Activated CD4-positive, CD25-positive, alpha-beta regulatory T cell (primary cell): ENCODE measurements at places on chromosomes 11 and 22.

DNA sequence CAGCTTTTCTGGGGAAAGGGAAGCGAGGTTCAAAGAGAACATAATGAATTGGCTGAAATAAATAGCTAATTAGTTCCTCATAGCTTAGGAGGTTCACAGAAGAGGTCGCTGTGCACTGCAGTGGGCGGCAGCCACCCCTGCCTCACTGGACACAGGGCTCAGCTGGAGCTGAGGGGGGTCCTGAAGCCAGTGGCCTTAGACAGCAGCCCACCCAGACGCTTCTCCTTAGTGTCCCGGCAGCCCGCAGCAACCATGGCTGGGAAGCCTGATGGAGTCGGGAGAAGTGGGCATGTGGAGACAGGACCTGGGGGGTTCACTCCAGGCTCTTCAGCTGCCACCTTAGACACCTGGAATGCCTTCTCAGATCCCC is 75.4 kb downstream of the TRIM29 start:
- DNase-seq = no peak

GRCh38 chr11:126163074-126163700 is 48.3 kb downstream of the RPUSD4 start:
- DNase-seq = no peak

DNA sequence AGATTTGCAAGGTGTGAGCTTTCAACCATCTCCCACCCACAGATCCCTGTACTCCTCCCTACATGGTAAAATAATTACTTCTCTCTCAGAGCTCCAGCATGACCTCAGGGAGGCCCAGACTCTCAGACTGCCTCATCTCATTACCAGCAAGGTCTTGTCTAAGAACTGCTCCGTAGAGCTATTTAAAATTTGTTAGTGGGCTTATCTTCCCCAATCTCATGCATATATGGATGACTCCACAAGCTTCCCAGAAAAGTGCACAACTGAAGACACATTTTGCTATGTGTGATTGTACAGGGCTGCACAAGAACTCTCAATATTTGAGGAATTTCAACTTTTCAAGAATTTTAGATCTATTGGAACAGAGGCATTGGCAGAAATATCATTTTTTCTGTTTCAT is 230.3 kb downstream of the CSNK2A3 start:
- DNase-seq = no peak

DNA sequence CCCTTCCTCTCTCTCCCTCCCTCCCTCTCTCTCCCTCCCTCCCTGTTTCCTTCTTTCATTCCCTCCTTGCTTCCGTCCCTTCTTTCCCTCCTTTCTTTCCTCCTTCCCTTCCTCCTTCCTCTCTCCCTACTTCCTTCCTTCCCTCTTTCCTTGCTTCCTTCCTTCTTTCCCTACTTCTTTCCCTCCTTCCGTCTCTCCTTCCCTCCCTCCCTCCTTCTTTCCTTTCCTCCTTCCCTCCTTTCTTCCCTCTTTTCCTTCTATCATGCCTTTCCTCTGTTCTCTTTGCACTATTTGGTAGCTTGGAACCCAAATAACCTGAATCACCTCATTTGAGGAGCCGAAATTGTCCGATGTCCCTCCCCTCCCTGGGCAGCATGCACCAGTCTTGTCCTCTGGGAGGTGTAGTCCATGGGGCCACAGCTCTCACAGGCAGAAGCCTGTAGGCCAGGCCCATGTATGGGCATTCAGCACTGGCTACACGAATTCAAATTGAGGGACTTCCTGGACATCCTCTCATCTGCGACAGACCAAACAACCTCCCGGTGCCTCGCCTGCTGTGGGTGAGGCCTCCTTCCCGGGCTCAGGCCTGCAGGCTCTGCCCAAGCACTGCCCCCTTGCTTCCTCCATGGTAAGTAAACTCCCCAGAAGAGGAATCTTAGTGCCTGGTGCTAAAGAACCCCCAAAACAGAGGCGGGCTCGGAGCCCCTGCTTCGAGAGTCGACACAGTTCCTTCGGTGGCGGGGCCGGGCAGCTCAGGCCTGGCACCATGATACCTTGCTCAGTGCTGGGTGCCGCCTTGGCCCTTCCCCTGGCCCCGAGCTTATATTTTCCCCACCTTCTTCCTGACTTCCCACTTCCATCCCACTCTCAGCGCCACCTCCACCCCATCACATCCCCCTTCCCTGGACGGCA is 454.1 kb upstream of the CADM1 start:
- no peak for DNase-seq

- no peak for DNase-seq
These were observed 125.1 kb downstream of the WT1 start for GRCh38 chr11:32310214-32310601.

DNA sequence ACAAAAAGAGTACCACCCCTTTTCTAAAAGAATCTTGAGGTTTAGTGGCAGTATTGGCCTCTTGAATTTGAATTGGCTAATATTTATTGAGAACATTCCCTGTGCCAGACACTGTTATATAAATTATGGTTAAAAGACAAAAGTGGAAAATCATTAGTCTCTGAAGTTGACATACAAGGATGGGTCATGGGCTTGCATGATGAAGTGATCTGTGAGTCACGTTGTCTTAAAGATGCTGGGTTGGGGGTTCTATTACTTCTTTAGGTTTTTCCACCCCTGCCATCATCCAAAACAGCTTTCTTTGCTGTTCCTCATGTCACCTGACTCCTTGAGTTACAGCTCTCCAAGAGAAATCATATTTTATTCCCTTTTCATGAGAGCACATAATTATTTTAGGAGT is 85.0 kb downstream of the CD44 start:
- DNase-seq = no peak

- DNase-seq = no peak
These were observed 393.5 kb downstream of the TENM4 start for GRCh38 chr11:79047321-79047720.

GRCh38 chr11:93193731-93194130 is 4.1 kb downstream of the SLC36A4 start:
- DNase-seq = no peak

- DNase-seq = no peak
These were observed 40.7 kb downstream of the PACSIN2 start for GRCh38 chr22:42974223-42974622.

DNA sequence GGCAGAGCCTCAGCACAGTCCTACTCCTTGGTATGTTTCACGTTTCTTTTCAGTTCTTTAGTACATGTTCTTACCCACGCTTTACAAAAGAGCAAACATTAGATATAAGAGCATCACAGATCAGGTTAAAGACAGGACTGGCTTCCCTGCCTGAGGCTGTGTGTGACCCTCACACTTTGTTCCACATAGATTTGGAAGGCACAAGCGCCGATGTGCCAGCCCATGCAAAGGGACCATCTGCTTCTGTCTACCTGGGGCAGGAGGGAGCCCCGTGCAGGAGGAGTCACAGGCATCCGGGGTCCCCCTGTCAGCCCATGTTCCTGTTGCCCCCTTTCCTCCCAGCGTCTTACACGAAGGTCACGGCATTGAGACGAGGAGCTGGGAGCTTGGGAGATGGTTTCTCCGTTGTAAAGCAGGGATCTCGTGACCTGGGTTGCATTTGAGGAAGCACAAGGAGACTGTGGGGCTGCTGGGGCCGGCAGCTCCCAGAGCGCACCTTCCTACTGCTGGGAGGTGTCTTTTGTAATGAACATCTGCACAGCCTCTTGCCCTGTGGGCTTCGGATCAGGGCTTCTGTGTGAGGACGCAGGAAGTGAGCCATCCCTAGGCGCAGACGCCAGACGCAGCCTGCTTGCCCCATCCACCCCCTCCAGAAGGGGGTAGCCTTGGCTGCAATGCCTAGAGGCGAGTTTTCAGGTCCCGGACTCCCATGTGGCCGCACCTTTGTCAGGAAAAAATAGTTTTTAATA is 72.6 kb downstream of the SCN3B start:
- no peak for DNase-seq

GRCh38 chr11:20634781-20635180 is 34.6 kb upstream of the NELL1 start:
- DNase-seq = no peak

DNA sequence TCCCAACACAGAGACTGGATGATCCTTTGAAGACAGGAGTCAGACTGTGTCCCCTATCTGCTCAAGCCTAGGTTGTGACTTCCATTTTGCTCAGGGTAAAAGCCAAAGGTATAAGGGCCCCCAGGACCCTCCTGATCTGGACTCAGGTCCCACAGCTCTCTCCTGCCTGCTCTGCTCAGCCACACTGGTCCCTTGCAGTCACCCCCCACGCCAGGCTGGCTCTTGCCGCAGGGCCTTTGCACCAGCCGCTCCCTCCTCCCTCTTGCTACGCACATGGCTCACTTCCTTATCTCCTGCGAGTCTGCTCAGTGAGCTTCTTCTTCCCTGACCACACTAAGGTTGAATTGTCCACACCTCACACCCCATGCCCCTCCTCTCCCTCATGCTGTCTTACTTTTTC is 28.4 kb upstream of the CACNG2 start:
- DNase-seq = no peak

DNA sequence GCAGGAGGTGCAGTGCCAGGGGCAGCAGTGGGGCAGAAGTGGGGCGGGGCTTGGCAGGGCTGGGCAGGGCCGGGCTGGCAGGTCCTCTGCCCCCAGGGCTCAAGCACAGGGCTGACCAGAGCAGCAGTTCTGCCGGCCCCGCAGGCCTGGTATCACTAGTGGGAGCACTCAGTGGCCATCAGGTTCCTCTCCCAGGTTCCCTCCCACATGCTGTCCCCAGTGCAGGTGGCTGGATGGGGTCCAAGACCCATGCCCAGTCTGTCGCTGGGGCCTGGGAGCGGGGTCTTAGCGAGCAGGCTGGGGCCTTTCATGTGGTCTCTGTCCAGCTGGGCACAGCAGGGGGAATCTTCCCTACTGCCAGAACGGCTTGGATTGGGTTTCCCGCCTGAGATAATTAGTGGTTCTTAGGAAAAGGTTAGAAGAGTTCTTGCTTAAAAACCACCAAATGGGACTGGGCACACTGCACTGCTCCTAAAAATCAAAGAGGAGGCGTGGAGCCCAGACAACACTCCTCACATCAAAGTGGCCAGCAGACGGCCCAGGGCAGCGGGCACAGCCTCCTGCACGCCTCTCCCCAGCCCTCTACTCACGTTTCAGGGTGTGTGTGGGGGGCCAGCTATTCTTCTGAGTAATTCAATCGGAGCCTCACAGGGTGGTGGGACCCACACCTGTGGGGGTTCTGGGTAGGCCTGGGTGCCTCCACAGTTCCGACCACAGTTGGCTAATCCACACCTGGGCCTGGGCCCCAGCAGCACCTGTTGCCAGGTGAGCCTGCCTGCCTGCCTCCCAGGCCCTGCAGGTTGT is 45.6 kb downstream of the TPCN2 start:
- DNase-seq = no peak

- DNase-seq = no peak
These were observed 33.3 kb downstream of the ALG9 start for GRCh38 chr11:111838054-111838453.

DNA sequence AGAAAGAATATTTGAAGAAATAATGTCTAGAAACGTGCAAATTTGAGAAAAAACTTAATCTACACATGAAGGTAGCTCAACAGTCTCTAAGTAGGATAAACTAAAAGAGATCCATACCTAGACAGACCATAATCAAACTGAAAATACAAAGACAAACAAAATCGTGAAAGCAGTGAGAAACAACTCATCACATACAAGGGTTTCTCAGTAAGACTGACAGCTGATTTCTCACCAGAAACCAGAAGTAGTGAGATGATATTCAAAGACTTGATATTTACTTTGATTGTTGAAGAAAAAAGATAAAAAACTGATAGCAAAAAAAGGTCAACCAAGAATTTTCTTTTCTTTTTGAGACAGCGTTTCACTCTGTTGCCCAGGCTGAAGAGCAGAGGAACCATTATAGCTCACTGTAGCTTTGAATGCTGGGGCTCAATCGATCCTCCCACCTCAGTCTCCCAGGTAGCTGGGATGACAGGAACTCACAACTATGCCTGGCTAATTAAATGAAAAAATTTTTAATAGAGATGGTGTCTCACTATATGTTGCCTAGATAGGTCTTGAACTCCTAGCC is 17.4 kb downstream of the NPAT start:
- no peak for DNase-seq

DNA sequence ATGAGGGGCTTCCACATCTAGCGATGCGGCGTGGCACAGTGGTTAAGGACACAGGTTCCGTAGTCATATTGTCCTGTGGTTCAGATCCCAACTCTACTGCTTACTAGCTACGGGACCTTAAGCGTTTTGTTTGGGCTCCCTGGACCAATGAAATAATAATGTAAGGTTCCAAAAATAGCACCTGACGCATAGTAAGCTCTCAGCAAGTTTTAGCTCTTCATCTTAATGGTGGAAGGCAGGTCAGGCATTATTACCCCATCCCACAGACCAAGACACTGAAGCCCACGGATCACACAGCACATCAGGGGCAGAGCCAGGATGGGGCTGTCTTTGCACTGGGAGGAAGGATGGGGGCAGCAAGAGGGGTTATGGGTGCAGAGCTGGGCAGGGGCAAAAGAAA is 13.0 kb downstream of the DNAJB13 start:
- no peak for DNase-seq

GRCh38 chr11:111476956-111477355 is 35.2 kb downstream of the BTG4 start:
- DNase-seq = no peak
